Daoy (cell line): ENCODE measurements at places on chromosomes 12 and 14. TPM values are rescaled to one million over a fixed set of nuclear protein-coding genes. Genes with fewer than 3 reads are reported as not detected.

Gene RHOJ
- 6.0 and 9.5 TPM in 2 replicates for total RNA-seq

Gene ZBTB25
- 2.0 and 2.8 TPM in 2 replicates for total RNA-seq

Gene CCDC184
- 0.40 and 0.51 TPM in 2 replicates for total RNA-seq

Gene PAN2
- 18.3 and 19.9 TPM in 2 replicates for total RNA-seq

Gene ENDOU
- 0.11 TPM in 1 of 2 replicates, not detected in the other for total RNA-seq

Gene PRIMA1
- total RNA-seq: 0.06 TPM in 1 of 2 replicates, not detected in the other

Gene PLEKHD1
- 0.06 TPM in 1 of 2 replicates, not detected in the other for total RNA-seq

Gene RNF212B
- not detected in 2 replicates for total RNA-seq

Gene LALBA
- not detected in 2 replicates for total RNA-seq

Gene PTPRR
- 3.5 and 6.8 TPM in 2 replicates for total RNA-seq

Gene C12orf54
- total RNA-seq: not detected in 2 replicates

Gene GLT1D1
- 1.2 and 1.9 TPM in 2 replicates for total RNA-seq

Gene PNN
- total RNA-seq: 43.9 and 47.2 TPM in 2 replicates

Gene NXPH4
- 0.33 and 1.7 TPM in 2 replicates for total RNA-seq

Gene INHBC
- total RNA-seq: not detected in 2 replicates

Gene TAS2R50
- total RNA-seq: 0.34 TPM in 1 of 2 replicates, not detected in the other

Gene NANOG
- total RNA-seq: not detected in 2 replicates

Gene TBX5
- total RNA-seq: 2.9 and 4.5 TPM in 2 replicates

Gene KRT5
- total RNA-seq: 0.36 TPM in 1 of 2 replicates, not detected in the other

Gene KRT85
- total RNA-seq: 0.80 TPM in 1 of 2 replicates, not detected in the other

Gene ANO2
- total RNA-seq: 1.2 and 3.0 TPM in 2 replicates

Gene RFLNA
- total RNA-seq: 63.9 and 65.9 TPM in 2 replicates

Gene HSPB8
- total RNA-seq: 56.1 and 58.4 TPM in 2 replicates

Gene SERPINA3
- 1.3 TPM in 1 of 2 replicates, not detected in the other for total RNA-seq

Gene HAL
- total RNA-seq: 0.09 TPM in 1 of 2 replicates, not detected in the other

Gene ELK3
- total RNA-seq: 26.0 and 27.4 TPM in 2 replicates

Gene SLC35F4
- not detected in 2 replicates for total RNA-seq

Gene SIVA1
- total RNA-seq: 525 and 582 TPM in 2 replicates

Gene MYF5
- total RNA-seq: not detected in 2 replicates

Gene MMP17
- total RNA-seq: 3.1 and 11.4 TPM in 2 replicates

Gene PIWIL1
- total RNA-seq: 0.68 and 1.8 TPM in 2 replicates

Gene RNASE8
- not detected in 2 replicates for total RNA-seq

Gene TMEM132D
- total RNA-seq: 6.4 and 7.1 TPM in 2 replicates

Gene NINJ2
- not detected in 2 replicates for total RNA-seq

Gene MYF6
- total RNA-seq: not detected in 2 replicates

Gene NOVA1
- 0.65 and 2.4 TPM in 2 replicates for total RNA-seq

Gene TC2N
- total RNA-seq: 3.1 and 5.7 TPM in 2 replicates

Gene ZDHHC22
- not detected in 2 replicates for total RNA-seq

Gene RND1
- total RNA-seq: 0.51 and 4.7 TPM in 2 replicates

Gene LRFN5
- 2.0 and 2.8 TPM in 2 replicates for total RNA-seq

Gene CCDC85C
- 16.6 and 19.4 TPM in 2 replicates for total RNA-seq

Gene FAM181A
- not detected in 2 replicates for total RNA-seq

Gene IAPP
- total RNA-seq: not detected in 2 replicates

Gene AQP2
- not detected in 2 replicates for total RNA-seq
